A549 treated with Mapracorat at 1 μM for 4 hours (cell line): ENCODE measurements at places on chromosomes 6 and 20. TPM values are rescaled to one million over a fixed set of nuclear protein-coding genes. Genes with fewer than 3 reads are reported as not detected.

Gene GNMT
- 0.22 to 0.30 TPM in 2 of 5 replicates, not detected in the others for total RNA-seq

Gene COL21A1
- 0.50 to 1.0 TPM (median 0.60 TPM) in 5 replicates for total RNA-seq

Gene NCR2
- not detected in 5 replicates for total RNA-seq

Gene GABRR1
- not detected in 5 replicates for total RNA-seq

Gene CAGE1
- not detected in 5 replicates for total RNA-seq

Gene ADTRP
- total RNA-seq = 0.19 to 1.1 TPM (median 0.24 TPM) in 5 replicates

Gene HLA-G
- total RNA-seq = not detected in 5 replicates

Gene SIRPB1
- total RNA-seq = 0.29 to 0.52 TPM (median 0.51 TPM) in 5 replicates

Gene DSP
- total RNA-seq = 33.2 to 49.8 TPM (median 44.1 TPM) in 5 replicates

Gene PEDS1
- total RNA-seq = 47.6 to 56.1 TPM (median 54.9 TPM) in 5 replicates

Gene CST7
- total RNA-seq = not detected in 5 replicates

Gene CFB
- 1.9 to 2.3 TPM (median 2.0 TPM) in 5 replicates for total RNA-seq

Gene TMEM181
- 11.7 to 14.4 TPM (median 13.7 TPM) in 5 replicates for total RNA-seq

Gene RAMACL
- total RNA-seq = 0.07 to 0.27 TPM (median 0.12 TPM) in 5 replicates

Gene KCNQ5
- 1.2 to 1.7 TPM (median 1.5 TPM) in 5 replicates for total RNA-seq

Gene SMOC2
- total RNA-seq = not detected in 5 replicates

Gene SOX18
- 1.1 to 2.7 TPM (median 2.3 TPM) in 5 replicates for total RNA-seq

Gene CPNE5
- 0.06 to 0.20 TPM (median 0.12 TPM) in 5 replicates for total RNA-seq

Gene TUBB2B
- total RNA-seq = 12.6 to 15.2 TPM (median 14.4 TPM) in 5 replicates

Gene PRDM13
- 0.88 to 1.3 TPM (median 1.1 TPM) in 5 replicates for total RNA-seq

Gene PLA2G7
- not detected in 5 replicates for total RNA-seq

Gene OR12D3
- total RNA-seq = not detected in 5 replicates

Gene CSNK2A1
- total RNA-seq = 131 to 157 TPM (median 146 TPM) in 5 replicates

Gene ZC3H12D
- total RNA-seq = 0.02 to 0.12 TPM (median 0.06 TPM) in 4 of 5 replicates, not detected in the other

Gene PDE10A
- total RNA-seq = 23.4 to 29.8 TPM (median 27.4 TPM) in 5 replicates

Gene SCUBE3
- 0.03 to 0.07 TPM (median 0.05 TPM) in 5 replicates for total RNA-seq

Gene HDGFL1
- total RNA-seq = not detected in 5 replicates

Gene OVOL2
- 0.25 to 0.33 TPM (median 0.26 TPM) in 3 of 5 replicates, not detected in the others for total RNA-seq

Gene KCNK5
- total RNA-seq = 0.90 to 1.5 TPM (median 1.4 TPM) in 5 replicates

Gene ID4
- 0.71 to 1.3 TPM (median 0.85 TPM) in 5 replicates for total RNA-seq

Gene TRIM31
- total RNA-seq = 0.48 to 1.3 TPM (median 0.82 TPM) in 5 replicates

Gene PAX1
- total RNA-seq = 0.06 TPM in 1 of 5 replicates, not detected in the others

Gene ARFGEF3
- total RNA-seq = 0.43 to 0.69 TPM (median 0.49 TPM) in 5 replicates

Gene SERPINB6
- 124 to 141 TPM (median 139 TPM) in 5 replicates for total RNA-seq

Gene SASH1
- 2.2 to 3.8 TPM (median 2.4 TPM) in 5 replicates for total RNA-seq

Gene C6orf163
- 0.18 to 0.46 TPM (median 0.24 TPM) in 3 of 5 replicates, not detected in the others for total RNA-seq

Gene KIAA0408
- 4.4 to 7.3 TPM (median 6.4 TPM) in 5 replicates for total RNA-seq

Gene DNAH8
- not detected in 5 replicates for total RNA-seq

Gene HEY2
- 0.06 to 0.10 TPM (median 0.07 TPM) in 3 of 5 replicates, not detected in the others for total RNA-seq

Gene THBD
- 79.7 to 106 TPM (median 93.0 TPM) in 5 replicates for total RNA-seq

Gene SEMG1
- not detected in 5 replicates for total RNA-seq

Gene MYBL2
- 74.9 to 80.7 TPM (median 79.3 TPM) in 5 replicates for total RNA-seq

Gene PSORS1C1
- 4.2 to 5.7 TPM (median 4.4 TPM) in 5 replicates for total RNA-seq

Gene HLA-DMB
- total RNA-seq = 1.3 to 2.2 TPM (median 1.9 TPM) in 5 replicates

Gene OR2J3
- not detected in 5 replicates for total RNA-seq

Gene CLPSL1
- not detected in 5 replicates for total RNA-seq

Gene MYL9
- total RNA-seq = 14.2 to 25.3 TPM (median 19.4 TPM) in 5 replicates

Gene ZFAND3
- total RNA-seq = 47.3 to 56.1 TPM (median 50.8 TPM) in 5 replicates

Gene IL17A
- total RNA-seq = not detected in 5 replicates

Gene MED20
- total RNA-seq = 13.0 to 15.0 TPM (median 13.8 TPM) in 5 replicates
